Activated naive CD8-positive, alpha-beta T cell treated with anti-CD3 and anti-CD28 coated beads, Interleukin-2, amount 10 ng/mL, durations not matched to agents 7 days and 5 days (primary cell): ENCODE measurements at places on chromosomes 5 and 9. TPM values are rescaled to one million over a fixed set of nuclear protein-coding genes. Genes with fewer than 3 reads are reported as not detected.

KIF4B gene
- not detected for total RNA-seq

MCC gene
- total RNA-seq, result 4.4 TPM

TLR4 gene
- total RNA-seq, result 0.72 TPM

INSL4 gene
- not detected for total RNA-seq

WDR41 gene
- total RNA-seq, result 29.2 TPM

IL7R gene
- total RNA-seq, result 891 TPM

AQP7 gene
- total RNA-seq, result not detected

ZNF462 gene
- 0.67 TPM for total RNA-seq

SMU1 gene
- total RNA-seq, result 22.9 TPM

FAM153A gene
- 41.7 TPM for total RNA-seq

TIMD4 gene
- 4.9 TPM for total RNA-seq

IL5 gene
- not detected for total RNA-seq

NOXA1 gene
- 2.8 TPM for total RNA-seq

GDNF gene
- not detected for total RNA-seq

WNT8A gene
- not detected for total RNA-seq

IL33 gene
- total RNA-seq, result not detected

ASB6 gene
- total RNA-seq, result 27.8 TPM

IL13 gene
- 0.30 TPM for total RNA-seq

MCIDAS gene
- total RNA-seq, result not detected

SAPCD2 gene
- 26.4 TPM for total RNA-seq

ISL1 gene
- total RNA-seq, result not detected

STK32A gene
- total RNA-seq, result not detected

DBH gene
- total RNA-seq, result not detected

SV2C gene
- total RNA-seq, result 0.03 TPM

SLC24A2 gene
- total RNA-seq, result not detected

ADAMTSL2 gene
- 0.20 TPM for total RNA-seq

TMEM252 gene
- total RNA-seq, result not detected

MLLT3 gene
- total RNA-seq, result 112 TPM

C7 gene
- not detected for total RNA-seq

NIM1K gene
- total RNA-seq, result 0.43 TPM

ELAVL2 gene
- total RNA-seq, result not detected

F2RL2 gene
- not detected for total RNA-seq

EFNA5 gene
- total RNA-seq, result not detected

HAVCR2 gene
- 76.9 TPM for total RNA-seq

DMRT2 gene
- not detected for total RNA-seq

TMEM174 gene
- total RNA-seq, result not detected

PCDHGA6 gene
- 0.28 TPM for total RNA-seq

DMGDH gene
- not detected for total RNA-seq

GABRA1 gene
- not detected for total RNA-seq

ITGA2 gene
- 2.0 TPM for total RNA-seq

NFIB gene
- not detected for total RNA-seq

DAP gene
- 50.2 TPM for total RNA-seq

CDKN2B gene
- 1.4 TPM for total RNA-seq

PCDHGA5 gene
- 0.30 TPM for total RNA-seq

FOXD4L5 gene
- 0.43 TPM for total RNA-seq

RLN2 gene
- 4.5 TPM for total RNA-seq

PDE8B gene
- total RNA-seq, result 0.23 TPM

DIRAS2 gene
- total RNA-seq, result not detected

PIGO gene
- total RNA-seq, result 31.4 TPM

PNPLA7 gene
- 5.6 TPM for total RNA-seq

FOXI1 gene
- total RNA-seq, result not detected

FBXO10 gene
- total RNA-seq, result 1.6 TPM

FCN2 gene
- total RNA-seq, result not detected

IL4 gene
- total RNA-seq, result not detected

ANXA1 gene
- 171 TPM for total RNA-seq

SCGB3A2 gene
- total RNA-seq, result not detected

LHX6 gene
- total RNA-seq, result not detected

GFI1B gene
- total RNA-seq, result not detected
